Left colon (tissue), 2 donors: ENCODE measurements at places on chromosomes 2 and 18. TPM values are rescaled to one million over a fixed set of nuclear protein-coding genes. Genes with fewer than 3 reads are reported as not detected.

DNA sequence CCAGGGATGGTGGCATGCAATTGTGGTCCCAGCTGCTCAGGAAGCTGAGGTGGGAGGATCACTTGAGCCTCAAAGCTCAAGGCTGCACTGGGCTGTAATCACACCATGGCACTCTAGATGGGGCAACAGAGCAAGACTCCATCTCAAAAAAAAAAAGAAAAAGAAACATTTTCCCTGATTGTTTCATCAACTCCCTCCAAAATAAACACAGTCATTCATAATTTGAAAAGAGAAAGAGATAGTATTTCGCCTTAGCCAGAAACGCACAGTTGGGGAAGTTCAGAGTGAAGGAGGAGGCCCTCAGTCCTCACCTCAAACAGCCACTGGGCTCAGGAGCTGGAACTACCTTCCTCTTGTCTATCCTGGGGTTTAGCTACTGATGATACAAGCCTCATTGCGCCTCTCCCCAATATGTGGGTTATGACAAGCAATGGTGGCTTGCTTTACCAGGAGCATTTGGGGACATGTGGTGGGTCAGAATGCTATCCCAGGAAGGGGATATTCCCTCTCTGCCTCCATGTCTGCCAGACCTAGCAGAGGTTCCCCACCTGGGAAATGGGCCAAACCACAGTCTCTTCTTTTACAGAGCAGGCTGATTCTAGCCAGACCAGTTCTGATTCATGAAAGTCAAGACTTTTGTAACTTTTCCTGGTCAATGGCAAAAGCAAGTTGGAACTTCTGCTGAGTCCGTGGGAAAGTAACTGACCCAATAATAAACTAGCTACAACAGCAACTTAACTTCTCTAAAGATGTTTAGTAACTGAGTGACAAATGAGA lies 22.2 kb upstream of the TMEM87B start:
- DNase-seq = no peak

DNA sequence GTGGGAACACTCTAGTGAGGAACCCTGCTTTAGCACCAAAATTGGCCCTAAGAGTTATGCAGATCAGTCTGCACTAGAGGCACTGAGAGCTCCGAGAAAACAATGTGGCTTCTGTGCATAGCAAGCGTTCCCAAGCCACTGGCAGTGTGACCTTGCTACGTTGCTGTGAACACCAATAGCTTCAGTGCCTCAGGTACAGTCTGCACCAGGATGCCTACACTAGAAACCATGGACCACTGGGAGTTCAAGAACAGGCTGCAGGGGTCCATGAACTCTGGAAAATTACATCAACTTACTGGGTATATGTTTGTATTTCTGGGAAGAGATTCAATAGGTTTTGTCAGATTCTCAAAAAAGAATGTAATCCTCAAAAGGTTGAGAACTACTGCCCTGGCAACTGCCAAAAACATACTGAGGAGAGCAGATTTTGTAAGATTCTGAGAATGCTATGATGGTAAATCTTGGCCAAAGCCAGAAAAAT lies 18.3 kb upstream of the SP3 start:
- no peak for DNase-seq

The NEB gene
- 0.18 TPM for total RNA-seq

DNA sequence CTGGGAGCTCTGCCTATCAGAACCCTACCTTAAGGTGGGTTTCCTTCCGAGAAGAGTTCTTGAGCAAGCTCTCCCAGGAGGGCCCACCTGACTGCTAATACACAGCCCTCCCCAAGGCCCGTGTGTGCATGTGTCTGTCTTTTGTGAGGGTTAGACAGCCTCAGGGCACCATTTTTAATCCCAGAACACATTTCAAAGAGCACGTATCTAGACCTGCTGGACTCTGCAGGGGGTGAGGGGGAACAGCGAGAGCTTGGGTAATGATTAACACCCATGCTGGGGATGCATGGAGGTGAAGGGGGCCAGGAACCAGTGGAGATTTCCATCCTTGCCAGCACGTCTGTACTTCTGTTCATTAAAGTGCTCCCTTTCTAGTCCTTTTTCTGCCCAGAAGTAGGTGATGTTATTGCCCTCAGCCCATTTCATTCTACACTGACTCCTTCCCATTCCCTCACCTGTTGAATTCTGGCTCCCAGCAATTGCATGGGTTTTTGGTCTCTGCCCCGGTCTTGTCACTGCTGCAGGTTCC lies 6.5 kb downstream of the TMEM37 start:
- no peak for DNase-seq

DNA sequence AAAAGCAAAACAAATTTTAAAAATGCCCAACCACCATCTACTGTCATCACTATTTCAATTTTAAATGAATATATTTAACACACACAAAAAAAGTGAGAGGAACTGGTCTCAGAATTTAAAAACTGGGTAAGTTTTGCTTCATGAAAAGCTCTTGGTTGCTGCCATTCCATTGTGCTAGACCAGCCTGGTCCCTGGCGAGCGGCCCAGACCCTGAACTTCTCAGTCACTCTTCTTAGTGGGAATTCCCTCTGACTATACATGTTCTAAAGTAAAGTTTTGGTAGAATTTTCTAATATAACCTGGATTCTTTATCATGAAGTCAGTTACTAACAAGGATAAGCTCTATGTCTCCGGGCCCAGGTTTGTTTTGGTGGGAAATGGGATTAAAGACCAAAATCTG lies 34.8 kb upstream of the TMEM177 start:
- no peak for DNase-seq

DNA sequence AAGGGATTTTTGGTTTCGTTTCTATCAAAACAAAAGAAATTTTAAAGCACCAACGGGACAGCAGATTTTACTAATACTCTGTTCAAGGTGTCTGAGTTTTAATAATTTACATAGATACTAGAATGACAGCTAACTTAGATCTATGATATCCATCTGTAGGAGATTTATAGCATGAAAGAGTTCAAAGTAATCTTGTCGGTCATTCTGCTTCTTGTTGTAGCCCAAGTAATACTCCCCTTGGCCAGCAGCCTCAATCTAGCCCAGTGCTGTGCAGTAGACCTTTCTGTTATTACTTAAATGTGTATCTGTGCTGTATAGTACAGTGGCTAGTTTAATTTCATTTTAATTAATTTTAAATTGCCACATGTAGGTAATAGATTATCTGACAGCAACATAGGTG lies 44.7 kb downstream of the ANKRD12 start:
- DNase-seq = no peak

DNA sequence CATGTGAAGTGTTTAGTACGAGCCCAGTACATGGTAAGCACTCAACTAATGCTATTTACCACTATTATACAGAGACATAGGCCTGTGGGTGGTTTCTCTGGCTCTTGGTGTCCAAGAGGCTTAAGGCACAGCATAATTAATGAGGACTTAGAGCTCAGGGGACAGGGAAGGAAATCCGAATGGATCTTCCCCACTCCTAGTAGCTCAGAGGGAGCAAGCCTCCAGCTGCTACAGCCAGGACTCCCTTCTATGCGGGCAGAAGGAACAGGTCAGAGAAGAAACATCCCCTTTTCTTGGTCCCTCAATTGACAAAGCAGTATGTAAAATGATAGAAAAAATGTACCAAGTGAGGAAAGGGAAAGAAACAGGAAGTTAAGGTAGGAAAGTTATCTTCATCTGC lies 261.3 kb upstream of the STON1 start:
- no peak for DNase-seq

GRCh38 chr2:111707700-111708099 lies 176.3 kb downstream of the ANAPC1 start:
- DNase-seq = no peak

The OTOF gene
- total RNA-seq = not detected
